Hair follicular keratinocyte (primary cell): ENCODE measurements at places on chromosomes 1 and 21. TPM values are rescaled to one million over a fixed set of nuclear protein-coding genes. Genes with fewer than 3 reads are reported as not detected.

PAQR7 gene
- 19.8 and 22.9 TPM in 2 replicates for total RNA-seq

ANGPTL3 gene
- total RNA-seq, result not detected in 2 replicates

PIGM gene
- total RNA-seq, result 0.94 and 1.4 TPM in 2 replicates

CD1D gene
- 9.1 and 9.4 TPM in 2 replicates for total RNA-seq

GPA33 gene
- total RNA-seq, result not detected in 2 replicates

DNAJC6 gene
- total RNA-seq, result 0.23 and 0.62 TPM in 2 replicates

FCRL5 gene
- not detected in 2 replicates for total RNA-seq

C1orf105 gene
- total RNA-seq, result not detected in 2 replicates

PTPN7 gene
- total RNA-seq, result not detected in 2 replicates

AUNIP gene
- total RNA-seq, result 5.2 and 9.2 TPM in 2 replicates

S100A8 gene
- total RNA-seq, result 228 and 239 TPM in 2 replicates

TSPEAR gene
- not detected in 2 replicates for total RNA-seq

C1orf87 gene
- 0.94 TPM in 1 of 2 replicates, not detected in the other for total RNA-seq

CGN gene
- total RNA-seq, result 0.16 and 0.19 TPM in 2 replicates

MPL gene
- 0.08 and 0.34 TPM in 2 replicates for total RNA-seq

ITSN1 gene
- total RNA-seq, result 15.9 and 22.8 TPM in 2 replicates

LRRC7 gene
- total RNA-seq, result not detected in 2 replicates

THEMIS2 gene
- total RNA-seq, result 3.6 and 9.0 TPM in 2 replicates

LRRC8B gene
- 0.94 and 9.4 TPM in 2 replicates for total RNA-seq

GJA5 gene
- 0.55 and 2.7 TPM in 2 replicates for total RNA-seq

CRYZL1 gene
- 6.6 and 16.6 TPM in 2 replicates for total RNA-seq

ETNK2 gene
- 5.8 and 22.0 TPM in 2 replicates for total RNA-seq

SPRR2F gene
- not detected in 2 replicates for total RNA-seq

RPRD2 gene
- 7.3 and 9.1 TPM in 2 replicates for total RNA-seq

GPBP1L1 gene
- total RNA-seq, result 83.2 and 101 TPM in 2 replicates

DENND2D gene
- 22.6 and 22.7 TPM in 2 replicates for total RNA-seq

SPRR5 gene
- 0.31 TPM in 1 of 2 replicates, not detected in the other for total RNA-seq

AKNAD1 gene
- total RNA-seq, result 0.15 TPM in 1 of 2 replicates, not detected in the other

IFNLR1 gene
- total RNA-seq, result 5.3 and 6.7 TPM in 2 replicates

ATP1A4 gene
- total RNA-seq, result not detected in 2 replicates

UFC1 gene
- 48.9 and 74.6 TPM in 2 replicates for total RNA-seq

TGFB2 gene
- total RNA-seq, result 5.5 and 7.9 TPM in 2 replicates

CHRM3 gene
- not detected in 2 replicates for total RNA-seq

IGSF21 gene
- total RNA-seq, result not detected in 2 replicates

EGLN1 gene
- total RNA-seq, result 14.0 and 14.5 TPM in 2 replicates

GLIS1 gene
- total RNA-seq, result 0.04 TPM in 1 of 2 replicates, not detected in the other

GSTM5 gene
- total RNA-seq, result not detected in 2 replicates

REN gene
- not detected in 2 replicates for total RNA-seq

DYNLT5 gene
- not detected in 2 replicates for total RNA-seq

GLUL gene
- total RNA-seq, result 403 and 430 TPM in 2 replicates

PBX1 gene
- 0.53 and 0.86 TPM in 2 replicates for total RNA-seq

TDRKH gene
- total RNA-seq, result 12.3 and 13.3 TPM in 2 replicates

KRTAP6-2 gene
- not detected in 2 replicates for total RNA-seq

THEM5 gene
- not detected in 2 replicates for total RNA-seq

OR2AK2 gene
- not detected in 2 replicates for total RNA-seq

AGMAT gene
- 5.5 and 7.6 TPM in 2 replicates for total RNA-seq

PLA2G2C gene
- total RNA-seq, result not detected in 2 replicates

SRSF11 gene
- 42.9 and 59.0 TPM in 2 replicates for total RNA-seq

NTMT2 gene
- total RNA-seq, result not detected in 2 replicates

NUP210L gene
- not detected in 2 replicates for total RNA-seq

ADGRB2 gene
- total RNA-seq, result 0.19 and 0.39 TPM in 2 replicates

MSH4 gene
- total RNA-seq, result 0.15 TPM in 1 of 2 replicates, not detected in the other

HES2 gene
- total RNA-seq, result 42.2 and 55.4 TPM in 2 replicates

CCDC185 gene
- total RNA-seq, result not detected in 2 replicates

TDRD10 gene
- total RNA-seq, result not detected in 2 replicates

DDAH1 gene
- total RNA-seq, result 2.3 and 2.4 TPM in 2 replicates
